Smooth muscle cell of the coronary artery (primary cell): ENCODE measurements at places on chromosomes 4 and X. TPM values are rescaled to one million over a fixed set of nuclear protein-coding genes. Genes with fewer than 3 reads are reported as not detected.

ITIH6 gene
- total RNA-seq = not detected in 2 replicates

PLXNB3 gene
- total RNA-seq = 2.5 and 4.1 TPM in 2 replicates

SMR3B gene
- total RNA-seq = not detected in 2 replicates

ETDA gene
- not detected in 2 replicates for total RNA-seq

NXF2B gene
- not detected in 2 replicates for total RNA-seq

TMEM144 gene
- total RNA-seq = 3.1 and 9.8 TPM in 2 replicates

IBSP gene
- total RNA-seq = 0.90 TPM in 1 of 2 replicates, not detected in the other

PUDP gene
- total RNA-seq = 3.5 and 6.2 TPM in 2 replicates

OTC gene
- not detected in 2 replicates for total RNA-seq

CLTRN gene
- total RNA-seq = 0.47 TPM in 1 of 2 replicates, not detected in the other

GAGE2A gene
- total RNA-seq = not detected in 2 replicates

AFF2 gene
- 0.12 and 2.2 TPM in 2 replicates for total RNA-seq

TKTL1 gene
- not detected in 2 replicates for total RNA-seq

PCDH18 gene
- 33.4 and 297 TPM in 2 replicates for total RNA-seq

ARHGAP24 gene
- 33.5 and 51.0 TPM in 2 replicates for total RNA-seq

SASH3 gene
- total RNA-seq = not detected in 2 replicates

NLGN4X gene
- total RNA-seq = 0.59 TPM in 1 of 2 replicates, not detected in the other

SSX2 gene
- total RNA-seq = not detected in 2 replicates

SLC2A9 gene
- 0.75 and 4.0 TPM in 2 replicates for total RNA-seq

PPARGC1A gene
- total RNA-seq = 10.8 TPM in 1 of 2 replicates, not detected in the other

AFM gene
- total RNA-seq = not detected in 2 replicates

SUPT20HL2 gene
- total RNA-seq = not detected in 2 replicates

BGN gene
- 10.5 and 118 TPM in 2 replicates for total RNA-seq

GAGE12H gene
- total RNA-seq = not detected in 2 replicates

TLR10 gene
- not detected in 2 replicates for total RNA-seq

SH3RF1 gene
- total RNA-seq = 8.7 and 19.5 TPM in 2 replicates

LEF1 gene
- total RNA-seq = not detected in 2 replicates

SPANXA2 gene
- total RNA-seq = not detected in 2 replicates

GPC3 gene
- total RNA-seq = under 0.01 and 26.6 TPM in 2 replicates

UGT2B17 gene
- total RNA-seq = not detected in 2 replicates

CENPVL1 gene
- not detected in 2 replicates for total RNA-seq

PNMA6F gene
- total RNA-seq = not detected in 2 replicates

VCX2 gene
- total RNA-seq = not detected in 2 replicates

TRAM1L1 gene
- 0.35 and 0.60 TPM in 2 replicates for total RNA-seq

FTHL17 gene
- total RNA-seq = not detected in 2 replicates

BDH2 gene
- 40.3 and 50.4 TPM in 2 replicates for total RNA-seq

ADGRL3 gene
- 0.35 TPM in 1 of 2 replicates, not detected in the other for total RNA-seq

RIPPLY1 gene
- not detected in 2 replicates for total RNA-seq

NIPAL1 gene
- 7.1 TPM in 1 of 2 replicates, not detected in the other for total RNA-seq

C4orf51 gene
- total RNA-seq = not detected in 2 replicates

MSX1 gene
- total RNA-seq = 1.9 and 3.1 TPM in 2 replicates

SNX12 gene
- 71.0 and 72.2 TPM in 2 replicates for total RNA-seq

CXCL1 gene
- 9.9 and 26.6 TPM in 2 replicates for total RNA-seq

NWD2 gene
- total RNA-seq = not detected in 2 replicates

SSX3 gene
- not detected in 2 replicates for total RNA-seq

GLUD2 gene
- total RNA-seq = 0.68 and 2.5 TPM in 2 replicates

FRMPD4 gene
- 1.7 and 1.9 TPM in 2 replicates for total RNA-seq

CSAG2 gene
- not detected in 2 replicates for total RNA-seq

OTUD6A gene
- total RNA-seq = not detected in 2 replicates

USP46 gene
- 7.6 and 13.8 TPM in 2 replicates for total RNA-seq
